ENCODE measurements at places on chromosomes 3 and 15. TPM values are rescaled to one million over a fixed set of nuclear protein-coding genes. Genes with fewer than 3 reads are reported as not detected.
A peak's percentile ranks its signal among the peaks of the same experiment; 100 is the strongest.

GRCh38 chr3:107574650-107575049 lies 51.9 kb downstream of the BBX start:
- no peak for DNase-seq

DNA sequence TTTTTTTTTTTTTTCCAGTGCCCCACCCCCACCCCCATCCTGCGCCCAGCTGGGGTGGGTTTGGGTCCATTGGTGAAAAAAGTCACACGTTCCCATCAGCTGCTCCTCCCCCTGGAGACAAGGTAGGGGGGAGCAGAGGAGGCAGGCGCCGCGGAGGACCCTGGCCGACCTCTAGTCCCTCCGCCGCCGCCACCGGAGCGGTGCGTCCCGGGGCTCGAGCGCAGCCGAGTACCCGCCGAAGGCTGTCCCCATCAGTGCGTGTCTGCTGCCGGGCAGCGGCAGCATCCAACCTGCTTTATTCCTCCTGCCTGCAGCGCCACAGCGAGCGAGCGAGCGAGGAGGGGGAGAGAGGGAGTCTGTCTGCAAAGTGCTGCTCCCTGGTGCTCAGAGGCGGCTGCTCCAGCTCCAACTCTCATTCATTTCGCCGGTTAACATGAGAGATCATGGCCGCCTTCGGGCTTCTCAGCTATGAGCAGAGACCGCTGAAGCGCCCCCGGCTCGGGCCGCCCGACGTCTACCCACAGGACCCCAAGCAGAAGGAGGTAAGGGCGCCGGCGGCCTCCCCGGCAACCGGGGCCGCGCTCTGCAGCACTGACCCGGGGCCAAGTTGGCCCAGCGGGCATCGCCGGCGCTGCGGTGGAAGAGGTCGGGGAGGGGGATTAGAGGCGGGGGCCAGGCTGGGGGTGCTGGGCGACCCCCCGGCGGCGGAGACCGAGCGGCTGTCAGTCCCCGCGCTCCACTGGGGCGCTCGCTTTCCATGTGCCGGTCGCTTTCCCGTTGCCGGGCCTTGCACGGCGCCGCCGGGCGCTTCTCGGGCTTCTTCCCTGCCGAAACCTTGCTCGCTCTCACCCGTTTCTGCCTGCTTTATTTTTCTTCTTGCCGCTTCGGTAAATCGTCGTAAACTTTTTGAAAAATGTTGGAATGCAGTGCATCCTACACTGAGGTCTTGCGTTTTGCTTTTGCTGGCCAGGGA lies 1.3 kb downstream of the MED12L start:
- DNase-seq = peak; percentile 89

DNA sequence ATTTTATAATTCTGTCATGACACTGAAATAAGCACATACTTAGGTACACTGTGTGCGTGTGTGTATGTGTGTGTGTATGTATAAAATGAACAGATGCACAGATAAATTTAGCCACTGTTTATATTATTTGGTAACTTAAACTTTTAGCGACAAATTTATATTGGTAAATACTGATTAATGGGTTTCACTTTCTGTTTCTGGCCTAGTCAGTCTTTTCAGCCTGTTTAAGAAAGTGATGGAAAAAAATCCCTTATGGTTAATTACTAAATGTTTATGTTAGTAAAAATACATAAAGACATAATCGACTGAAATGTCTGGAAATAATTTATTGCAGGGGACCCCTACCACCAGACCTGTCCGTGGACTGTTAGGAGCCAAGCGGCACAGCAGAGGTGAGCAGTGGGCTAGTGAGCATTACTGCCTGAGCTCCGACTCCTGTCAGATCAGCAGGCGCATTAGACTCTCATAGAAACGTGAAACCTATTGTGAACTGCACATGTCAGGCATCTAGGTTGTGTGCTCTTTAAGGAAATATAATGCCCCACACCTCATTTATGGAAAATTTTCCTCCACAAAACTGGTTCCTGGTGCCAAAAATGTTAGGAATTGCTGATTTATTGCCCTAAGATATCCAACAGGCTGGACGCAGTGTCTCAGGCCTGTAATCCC lies 717.4 kb downstream of the SI start:
- DNase-seq = no peak

GRCh38 chr15:89506026-89506686 lies 9.8 kb upstream of the RHCG start:
- DNase-seq = peak; percentile 32

The ATXN7 gene
- total RNA-seq = 43.2 TPM

The OR5H14 gene
- total RNA-seq = not detected

GRCh38 chr3:48278884-48279559 lies 38.1 kb downstream of the ZNF589 start:
- peak; percentile 40 for DNase-seq

DNA sequence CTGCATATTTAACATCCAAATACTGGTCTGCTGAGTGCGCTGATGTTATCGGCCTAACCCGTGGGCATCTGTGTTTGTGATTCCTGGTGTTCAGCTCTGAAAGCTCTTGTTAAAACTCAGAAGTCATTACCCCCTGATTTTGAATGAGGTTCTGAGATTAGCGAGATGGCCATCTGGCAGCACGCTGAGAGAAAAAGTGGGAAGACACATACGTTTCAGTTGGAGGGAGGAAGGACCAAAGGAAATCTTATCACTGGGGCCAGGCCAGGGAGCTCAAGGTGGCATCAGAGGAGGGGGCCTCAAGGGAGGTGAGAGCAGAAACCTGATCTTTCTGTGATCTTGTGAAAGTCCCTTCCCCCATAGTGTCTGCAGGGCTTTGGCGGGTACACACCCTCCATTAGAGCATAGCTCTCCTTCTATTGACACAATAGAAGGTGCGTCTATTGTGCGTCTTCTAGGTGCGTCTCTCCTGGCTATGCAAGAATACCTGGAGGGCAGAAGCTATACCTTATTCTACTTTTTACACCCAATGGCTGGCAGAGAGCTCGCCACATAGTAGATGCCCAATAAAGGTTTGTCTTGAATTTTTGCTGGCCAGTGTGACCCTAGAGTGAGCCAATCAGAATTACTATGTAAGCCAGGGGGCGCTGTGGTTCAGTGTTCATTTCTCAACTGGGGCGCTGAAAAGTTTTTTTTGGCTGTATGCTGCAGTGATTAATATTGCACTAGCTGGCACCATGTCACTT lies 182.4 kb downstream of the SHQ1 start:
- DNase-seq = no peak

DNA sequence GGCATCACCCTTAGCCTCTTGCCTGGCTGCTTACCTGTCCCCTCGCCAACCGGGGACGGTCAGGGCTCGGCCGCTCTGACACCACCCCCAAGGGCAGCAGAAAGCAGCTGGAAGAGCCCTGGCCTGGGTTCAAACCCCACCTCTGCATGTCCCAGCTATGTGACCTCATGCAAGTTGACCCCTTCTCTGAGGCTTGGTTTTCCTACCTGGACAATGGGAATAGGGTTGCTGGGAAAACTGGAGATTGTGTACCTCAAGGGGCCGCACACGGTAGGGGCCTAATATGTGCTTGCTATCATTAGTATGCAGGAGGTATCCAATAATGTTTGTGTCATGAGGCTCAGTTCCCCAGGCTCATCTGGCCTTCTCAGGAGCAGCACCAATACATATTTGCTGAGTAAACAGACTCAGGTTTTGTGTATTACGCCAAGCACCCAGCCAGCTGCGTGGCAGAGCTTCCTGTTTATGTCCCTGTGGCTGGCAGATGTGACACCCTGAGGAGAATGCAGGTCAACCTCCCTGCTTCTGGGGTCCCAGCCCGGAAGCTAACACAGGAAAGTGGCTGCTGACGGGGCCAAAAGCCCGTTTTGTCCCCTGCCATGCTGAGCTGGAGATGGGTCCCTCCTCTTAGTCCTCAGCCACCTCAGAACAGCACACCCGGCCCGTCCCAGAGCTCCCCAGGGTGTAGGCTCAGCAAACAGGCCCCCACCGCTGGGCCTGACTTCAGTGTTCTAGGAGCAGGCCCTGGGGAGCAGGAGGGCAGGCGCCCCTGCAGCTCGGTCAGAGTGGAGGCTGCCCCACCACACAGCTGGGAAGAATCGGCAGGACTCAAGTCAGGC lies 29.7 kb downstream of the PLXND1 start:
- no peak for DNase-seq

GRCh38 chr3:192332386-192333291 lies 394.7 kb downstream of the FGF12 start:
- no peak for DNase-seq

DNA sequence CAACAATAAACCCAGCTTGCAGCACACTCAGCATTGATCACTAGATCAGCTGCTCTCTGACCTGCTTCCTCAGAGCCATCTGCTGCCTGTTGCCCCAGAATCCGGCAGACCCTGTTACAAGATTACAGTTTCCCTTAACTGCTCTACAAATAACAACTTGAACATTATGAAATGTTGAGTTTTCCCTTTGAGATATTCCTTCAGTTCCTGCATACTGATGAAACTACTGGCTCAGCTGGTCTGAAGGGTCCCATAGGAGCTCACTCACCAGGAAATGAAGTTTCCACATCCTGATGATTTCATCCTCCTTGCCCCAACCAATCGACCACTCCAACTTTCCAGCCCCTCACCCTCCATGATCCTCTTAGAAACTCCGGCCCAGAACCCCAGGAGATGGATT lies 281.9 kb downstream of the OCA2 start:
- no peak for DNase-seq

DNA sequence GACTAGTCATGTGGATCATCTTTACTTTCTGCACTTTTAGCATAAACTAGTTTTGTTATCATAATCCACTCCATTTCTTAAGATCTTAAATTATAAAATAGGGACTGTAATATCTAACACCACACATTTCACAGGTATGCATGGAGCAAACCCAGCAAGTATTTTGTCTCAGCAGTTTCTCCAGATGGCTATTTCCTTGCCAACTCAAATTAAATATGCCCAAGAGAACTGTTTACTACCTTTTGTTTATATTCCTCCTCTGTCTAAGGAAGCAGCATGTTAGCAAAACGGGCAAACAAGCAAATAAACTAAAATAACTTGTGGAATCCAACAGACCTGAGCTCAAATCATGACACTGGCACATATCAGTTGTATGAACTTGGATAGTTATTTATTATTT lies 379.8 kb downstream of the LSAMP start:
- no peak for DNase-seq

The LSMEM2 gene
- not detected for total RNA-seq

GRCh38 chr3:183396662-183397391 lies 31.6 kb downstream of the MCF2L2 start:
- DNase-seq = no peak

DNA sequence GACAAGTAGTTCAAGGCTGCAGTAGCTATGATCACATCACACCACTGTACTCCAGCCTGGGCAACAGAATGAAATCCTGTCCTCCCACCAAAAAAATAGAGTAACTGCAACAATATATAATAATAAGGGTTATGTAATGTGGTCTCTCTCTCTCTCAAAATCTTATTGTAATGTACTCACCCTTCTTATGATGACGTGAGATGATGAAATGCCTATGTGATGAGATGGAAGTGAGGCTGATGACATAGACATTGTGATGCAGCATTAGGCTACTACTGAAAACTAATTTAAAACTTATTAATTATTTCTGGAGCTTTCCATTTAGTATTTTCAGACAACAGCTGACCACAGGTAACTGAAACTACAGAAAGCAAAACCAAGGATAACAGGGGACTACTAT lies 27.4 kb downstream of the TASOR start:
- no peak for DNase-seq

GRCh38 chr3:30426293-30426993 lies 180.0 kb upstream of the TGFBR2 start:
- no peak for DNase-seq

- no peak for DNase-seq
Measured at GRCh38 chr15:87910301-87910700, 346.2 kb downstream of the NTRK3 start.

- DNase-seq = no peak
Measured at GRCh38 chr3:31562525-31562924, 29.8 kb downstream of the STT3B start.

The PTH1R gene
- total RNA-seq = 13.0 TPM

- no peak for DNase-seq
Measured at GRCh38 chr3:15797642-15798303, at the start of gene ANKRD28. TSS of gene ANKRD28 (minus strand) at chr3:15797979. CDS start at chr3:15796521, 1,458 bp downstream.

The ITIH4 gene
- total RNA-seq = 5.9 TPM

The SEMA5B gene
- total RNA-seq = 0.25 TPM

DNA sequence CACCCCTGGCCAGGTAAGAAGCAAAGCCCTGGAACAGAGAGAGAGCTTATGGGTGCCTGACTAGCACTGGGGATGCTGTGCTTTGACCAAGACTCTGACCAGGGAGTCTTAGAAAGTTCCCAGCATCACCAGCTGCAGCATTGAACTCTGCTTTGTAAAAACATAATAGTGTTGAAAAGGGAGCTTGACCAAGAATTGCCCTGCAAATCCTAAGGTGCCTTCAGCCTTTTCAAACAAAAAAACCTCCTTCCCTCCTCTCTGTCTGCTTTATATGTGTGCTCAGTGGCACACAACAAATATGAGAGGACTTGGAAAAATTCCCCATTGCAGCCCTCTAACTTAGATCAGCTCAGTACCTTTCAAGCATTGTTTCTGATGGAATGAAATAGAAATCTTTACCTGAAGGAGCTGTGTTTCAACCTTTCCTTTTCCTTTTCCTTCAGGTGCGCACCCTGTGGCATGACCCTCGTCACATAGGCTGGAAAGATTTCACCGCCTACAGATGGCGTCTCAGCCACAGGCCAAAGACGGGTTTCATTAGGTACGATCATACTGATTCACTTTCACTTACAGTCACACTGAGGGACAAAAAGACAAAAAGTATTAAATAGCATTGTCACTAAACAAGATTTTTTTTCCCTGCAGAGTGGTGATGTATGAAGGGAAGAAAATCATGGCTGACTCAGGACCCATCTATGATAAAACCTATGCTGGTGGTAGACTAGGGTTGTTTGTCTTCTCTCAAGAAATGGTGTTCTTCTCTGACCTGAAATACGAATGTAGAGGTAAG lies 13.0 kb downstream of the THBS1 start:
- DNase-seq = no peak

- no peak for DNase-seq
Measured at GRCh38 chr15:44319385-44319784, 30.9 kb downstream of the GOLM2 start.

The SNTN gene
- total RNA-seq = not detected

GRCh38 chr3:154786724-154787123 lies 293.4 kb upstream of the MME start:
- no peak for DNase-seq

DNA sequence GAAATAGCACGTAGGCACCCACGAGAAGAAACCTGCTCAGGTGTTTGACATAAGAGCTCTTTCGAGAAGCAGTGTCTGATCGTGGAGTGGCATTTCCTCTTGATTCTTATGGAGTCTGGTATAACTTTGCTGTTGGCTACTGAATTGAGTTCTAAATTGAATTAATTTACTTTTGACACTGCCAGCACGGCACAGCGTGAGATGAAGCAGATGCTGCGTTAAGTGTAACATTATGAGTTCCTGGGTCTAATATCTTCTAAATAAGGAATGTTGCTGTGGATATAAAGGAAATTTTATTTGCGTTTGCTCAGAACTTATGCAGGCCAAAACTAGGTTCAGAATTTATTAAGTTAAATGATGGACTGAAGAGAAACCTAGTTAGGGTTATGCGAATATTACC lies 919.9 kb downstream of the TUSC7 start:
- DNase-seq = no peak

The OR5K2 gene
- not detected for total RNA-seq

The CHST13 gene
- total RNA-seq = 4.2 TPM

GRCh38 chr15:67184208-67184925 lies 70.1 kb downstream of the AAGAB start:
- DNase-seq = no peak
